GM10248 (cell line): ENCODE measurements at places on chromosomes 3 and 15.

DNA sequence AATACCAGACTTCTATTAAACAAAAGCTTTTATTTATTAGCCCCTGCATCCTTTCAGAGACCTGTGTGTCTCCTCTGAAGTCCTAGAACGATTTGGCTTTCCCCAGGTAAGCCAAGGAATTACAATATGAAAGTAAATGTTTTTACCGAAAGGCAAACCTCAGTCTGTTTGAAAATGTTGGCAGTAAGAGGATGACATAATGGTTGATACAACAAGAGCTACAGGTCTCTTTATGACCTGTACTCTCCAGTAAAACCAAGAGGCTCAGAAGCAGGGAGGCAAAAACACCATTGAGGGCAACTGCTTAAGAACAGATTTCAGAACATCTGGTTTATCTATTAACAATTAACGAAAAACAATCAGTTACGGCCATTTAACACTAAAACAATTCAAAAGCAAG, 107.8 kb downstream of the ADAM10 start:
- DNase-seq = no peak

- DNase-seq = no peak
Observed at GRCh38 chr3:161969867-161970266, 473.3 kb downstream of the OTOL1 start.

- DNase-seq = peak; percentile 17
Observed at GRCh38 chr3:145776782-145777408, 384.1 kb downstream of the PLOD2 start.

DNA sequence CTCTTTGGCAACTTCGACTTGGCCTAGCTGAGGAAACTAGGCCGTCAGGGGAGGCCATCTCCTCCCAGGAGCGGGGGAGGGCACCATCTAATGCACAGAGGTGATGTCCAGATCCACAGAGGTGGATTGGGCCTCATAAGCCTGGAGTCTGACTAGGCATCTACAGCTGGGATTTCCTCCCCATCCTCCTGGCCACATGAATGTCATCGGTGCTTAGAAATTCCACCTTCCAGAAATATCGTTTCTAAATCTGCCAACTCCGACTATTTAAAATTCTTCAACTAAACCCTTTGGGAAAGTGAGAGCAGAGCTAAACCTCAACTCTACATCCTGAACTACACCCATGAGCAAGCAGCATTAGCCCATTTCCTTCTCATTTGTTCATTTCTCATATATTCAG, 118.7 kb downstream of the WNT5A start:
- DNase-seq = no peak

DNA sequence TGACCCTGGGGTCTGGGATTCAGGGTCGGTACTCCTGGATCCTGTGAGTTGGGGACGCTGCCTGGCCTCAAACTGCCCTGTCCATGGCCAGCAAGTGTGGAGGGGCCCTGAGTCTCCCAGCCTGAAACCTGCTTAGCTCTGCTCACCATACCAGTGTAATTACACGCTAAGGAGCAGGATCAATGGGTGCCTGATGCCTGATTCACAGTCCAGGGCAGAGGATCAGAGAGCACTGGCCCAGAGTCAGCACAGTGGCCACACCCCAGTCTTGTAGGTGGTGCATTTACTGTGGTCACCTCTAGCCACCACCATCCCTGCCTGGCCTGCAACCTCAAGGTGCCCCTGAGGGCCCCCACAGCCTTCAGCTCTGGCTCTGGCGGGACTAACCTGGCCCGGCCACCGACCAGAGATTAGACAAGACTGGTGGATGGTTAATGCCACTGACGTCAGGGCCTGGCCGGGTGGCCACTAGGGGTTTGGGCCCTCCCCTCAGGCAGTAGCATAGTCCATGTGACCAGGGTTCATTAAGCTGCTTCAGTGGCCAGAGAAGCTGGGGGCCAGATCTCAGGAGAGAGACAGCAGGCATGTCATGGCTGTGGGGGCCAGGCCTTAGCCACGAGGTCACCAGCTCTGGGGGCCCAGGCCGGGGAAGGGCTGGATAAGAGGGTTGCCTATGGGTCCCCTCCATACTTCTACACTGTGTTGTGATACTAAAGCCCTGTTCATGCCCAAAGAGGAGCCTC, 3.3 kb upstream of the SLC38A3 start:
- DNase-seq = no peak

GRCh38 chr3:175948041-175948440, 1088.9 kb downstream of the NAALADL2 start:
- DNase-seq = no peak

DNA sequence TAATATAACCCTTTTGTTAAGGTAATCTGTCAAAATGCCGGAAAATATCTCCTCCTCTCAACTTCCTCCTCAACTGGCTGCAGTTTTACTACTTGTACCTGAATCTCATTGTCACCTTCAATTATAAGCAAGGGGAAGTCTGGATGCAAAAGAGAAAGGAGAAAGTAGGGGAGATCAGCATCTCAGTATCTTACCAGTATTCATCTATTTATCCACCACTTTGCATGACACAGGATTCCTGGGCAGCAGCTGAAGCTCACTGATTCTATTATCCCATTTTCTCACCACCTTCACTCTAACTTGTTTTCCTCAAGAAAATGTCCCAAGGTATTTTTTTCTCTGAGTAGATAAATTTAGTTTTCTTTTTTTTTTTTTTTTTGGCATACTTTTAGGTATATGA, 440.5 kb upstream of the CBLB start:
- DNase-seq = no peak

GRCh38 chr15:25775317-25775912, 87.7 kb downstream of the ATP10A start:
- no peak for DNase-seq

DNA sequence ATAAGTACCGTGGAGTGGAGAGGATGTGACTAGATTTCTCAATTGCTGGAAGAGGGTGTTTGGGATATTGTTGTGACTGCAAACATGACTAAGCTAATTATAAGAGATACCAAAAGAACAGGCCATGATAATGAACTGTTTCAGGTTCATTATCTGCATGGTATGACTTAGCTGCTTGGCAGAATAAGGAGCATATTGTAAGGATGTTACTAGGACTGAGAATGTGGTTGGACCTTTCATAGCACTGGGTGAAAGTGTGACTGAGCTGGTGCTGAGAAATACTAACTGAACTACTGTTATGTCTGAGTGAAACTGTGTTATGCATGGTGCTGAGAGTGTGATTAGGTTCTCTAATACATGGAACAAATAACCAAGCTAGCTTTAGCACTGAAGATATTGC, 11.0 kb downstream of the SCN10A start:
- DNase-seq = no peak

DNA sequence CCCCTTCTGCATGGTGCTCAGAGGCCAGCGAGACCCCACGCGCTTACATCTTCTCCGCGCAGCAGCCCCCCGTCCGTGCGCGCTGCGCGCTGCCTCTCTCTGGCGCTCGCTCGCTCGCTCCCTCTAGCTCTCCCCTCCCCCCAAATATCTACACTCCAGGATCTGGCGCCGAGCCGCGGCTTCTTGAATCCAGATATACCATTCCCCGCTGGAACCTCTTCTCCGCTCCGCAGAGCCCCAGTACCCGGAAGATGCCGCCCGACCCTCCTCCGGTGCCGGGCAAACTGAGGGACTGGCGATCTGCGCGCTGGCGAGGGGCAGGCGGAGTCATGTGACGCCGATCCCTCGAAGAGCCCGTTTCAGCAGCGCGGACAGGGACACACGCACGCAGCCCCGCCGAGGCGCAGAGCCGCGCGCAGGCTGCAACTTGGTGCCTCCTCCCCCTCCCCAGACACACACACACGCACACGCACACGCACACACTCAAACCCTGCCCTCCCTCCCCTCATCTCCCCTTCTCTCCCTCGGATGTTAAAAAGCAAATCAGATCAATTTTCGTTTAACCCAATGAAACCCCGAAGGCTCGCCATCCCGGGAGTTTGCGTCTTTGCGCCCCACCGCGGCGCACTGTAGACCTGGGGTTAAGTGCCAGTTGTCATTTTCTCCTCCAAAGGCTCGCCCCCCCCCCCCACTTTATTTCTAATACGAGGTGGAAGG, at the start of gene RASGRF1:
Gene RASGRF1, minus strand, starts transcription at position 294 of the 717 bp plus-strand sequence. Its CDS starts 282 bp downstream, at position 12.
- DNase-seq = no peak
